ENCODE measurements at places on chromosomes 13 and 19. TPM values are rescaled to one million over a fixed set of nuclear protein-coding genes. Genes with fewer than 3 reads are reported as not detected.

- H3K27ac ChIP-seq = no peak overlapping the region
- no peak overlapping the region for H3K4me3 ChIP-seq
- no peaks in the 10 kb centered on the region for H3K36me3 ChIP-seq
- H3K27me3 ChIP-seq = no peaks in the 10 kb centered on the region
Measured at GRCh38 chr13:96992633-96993032, 1.6 kb downstream of the OXGR1 start.

GRCh38 chr13:108003626-108004025 lies 211.7 kb downstream of the LIG4 start:
- no peak overlapping the region for H3K27ac ChIP-seq
- no peaks in the 10 kb centered on the region for H3K4me1 ChIP-seq
- DNase-seq = no peak
- no peak overlapping the region for H3K4me3 ChIP-seq
- H3K27me3 ChIP-seq = no peaks in the 10 kb centered on the region

- H3K36me3 ChIP-seq = no peaks in the 10 kb centered on the region
- H3K4me3 ChIP-seq = peak overlapping the region; percentile 60
- H3K27me3 ChIP-seq = no peaks in the 10 kb centered on the region
- H3K4me1 ChIP-seq = peaks cover 8% of the 10 kb centered on the region
Measured at GRCh38 chr19:18191640-18192062, 1.4 kb upstream of the MPV17L2 start.

- no peaks in the 10 kb centered on the region for H3K4me1 ChIP-seq
- no peak overlapping the region for H3K27ac ChIP-seq
- peaks cover 10% of the 10 kb centered on the region for H3K27me3 ChIP-seq
- no peak for DNase-seq
Measured at GRCh38 chr13:53142306-53142705, 113.7 kb downstream of the OLFM4 start.

DNA sequence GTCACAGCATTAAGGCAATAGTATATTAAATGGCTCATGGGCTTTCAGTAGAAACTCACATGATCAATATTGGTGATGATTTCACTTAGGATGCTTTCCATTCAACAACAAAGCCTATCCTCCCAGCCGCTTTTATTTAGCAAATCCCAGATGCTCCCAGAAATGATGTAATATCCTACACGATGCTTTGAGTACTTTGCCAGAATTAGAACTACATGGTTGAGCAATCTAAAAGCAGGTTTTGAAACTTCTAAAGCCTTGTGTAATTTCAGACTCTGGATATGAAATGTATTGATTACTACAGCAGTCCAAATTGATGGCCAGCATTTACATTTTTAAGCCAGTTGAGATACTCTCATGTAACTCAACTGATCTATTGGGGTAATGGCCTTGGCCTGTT lies 13.6 kb downstream of the DLEU7 start:
- H3K27me3 ChIP-seq = no peaks in the 10 kb centered on the region
- no peak overlapping the region for H3K4me3 ChIP-seq
- H3K36me3 ChIP-seq = no peaks in the 10 kb centered on the region
- DNase-seq = no peak

GRCh38 chr19:52943884-52944643 lies 18.6 kb downstream of the ZNF816 start:
- DNase-seq = no peak
- H3K4me3 ChIP-seq = no peak overlapping the region
- no peak overlapping the region for H3K27ac ChIP-seq

Gene TSHZ3
- 2.1 TPM for total RNA-seq

DNA sequence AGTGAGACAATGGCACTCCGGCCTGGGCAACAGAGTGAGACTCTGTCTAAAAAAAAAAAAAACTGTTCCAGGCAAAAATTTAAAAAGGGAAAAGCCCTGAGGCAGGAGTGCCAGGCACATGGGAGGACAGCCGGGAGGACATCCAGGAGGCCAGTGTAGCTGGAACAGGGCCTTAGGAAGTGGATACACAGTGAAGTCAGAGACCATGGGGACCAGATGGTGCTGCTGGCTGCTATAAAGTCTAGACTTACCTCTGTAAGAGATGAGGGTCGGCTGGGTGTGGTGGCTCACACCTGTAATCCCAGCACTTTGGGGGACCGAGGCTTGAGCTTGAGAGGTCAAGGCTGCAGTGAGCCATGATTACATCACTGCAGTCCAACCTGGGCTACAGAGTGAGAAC lies 15.0 kb downstream of the HAS1 start:
- no peaks in the 10 kb centered on the region for H3K27me3 ChIP-seq
- no peak overlapping the region for H3K4me3 ChIP-seq
- no peaks in the 10 kb centered on the region for H3K36me3 ChIP-seq
- DNase-seq = no peak
- no peaks in the 10 kb centered on the region for H3K4me1 ChIP-seq

DNA sequence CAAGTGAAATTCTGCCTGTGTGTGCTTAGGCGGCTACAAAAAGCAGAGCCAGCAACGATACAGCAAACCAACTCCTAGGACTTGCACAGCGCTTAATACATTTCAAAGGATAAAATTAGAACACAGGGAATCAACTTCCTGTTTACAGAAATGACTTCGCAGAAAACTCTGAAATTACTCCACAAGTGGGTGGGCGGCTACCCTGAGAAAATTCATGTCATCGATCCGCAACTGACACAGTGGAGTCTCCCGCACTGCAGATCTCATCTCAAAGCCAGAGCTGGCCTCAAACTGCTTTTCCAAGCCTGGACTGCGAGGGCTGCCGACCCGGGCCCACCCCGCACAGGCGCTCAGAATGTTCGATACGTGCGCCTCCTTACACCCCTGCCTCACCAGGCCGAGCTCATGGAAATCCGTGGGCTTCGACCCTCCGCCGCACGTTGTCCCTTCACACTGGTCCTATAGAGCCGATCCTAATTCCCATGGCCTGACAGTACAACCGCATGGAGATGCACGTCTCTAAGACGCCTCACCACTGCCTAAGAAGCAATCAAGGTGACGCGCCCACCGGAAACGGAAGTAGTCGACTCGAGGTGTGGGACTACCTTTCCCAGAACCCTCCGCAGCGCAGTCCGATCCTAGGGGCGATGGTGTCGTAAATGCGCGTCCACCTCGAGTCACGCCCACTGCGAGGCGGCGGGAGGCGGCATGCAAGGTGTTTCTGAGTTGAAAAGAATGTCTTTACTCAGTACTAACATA lies at the start of gene ZNF229:
ZNF229 (minus strand) TSS at position 557 of the 759 bp plus-strand sequence. CDS start 5,625 bp downstream, outside the sequence.
- peaks cover 39% of the 10 kb centered on the region for H3K36me3 ChIP-seq
- peaks cover 17% of the 10 kb centered on the region for H3K4me1 ChIP-seq
- peak within 1 kb of the TSS; percentile 71 for H3K4me3 ChIP-seq
- H3K27ac ChIP-seq = peak within 1 kb of the TSS; percentile 35
- DNase-seq = peak; percentile 91

DNA sequence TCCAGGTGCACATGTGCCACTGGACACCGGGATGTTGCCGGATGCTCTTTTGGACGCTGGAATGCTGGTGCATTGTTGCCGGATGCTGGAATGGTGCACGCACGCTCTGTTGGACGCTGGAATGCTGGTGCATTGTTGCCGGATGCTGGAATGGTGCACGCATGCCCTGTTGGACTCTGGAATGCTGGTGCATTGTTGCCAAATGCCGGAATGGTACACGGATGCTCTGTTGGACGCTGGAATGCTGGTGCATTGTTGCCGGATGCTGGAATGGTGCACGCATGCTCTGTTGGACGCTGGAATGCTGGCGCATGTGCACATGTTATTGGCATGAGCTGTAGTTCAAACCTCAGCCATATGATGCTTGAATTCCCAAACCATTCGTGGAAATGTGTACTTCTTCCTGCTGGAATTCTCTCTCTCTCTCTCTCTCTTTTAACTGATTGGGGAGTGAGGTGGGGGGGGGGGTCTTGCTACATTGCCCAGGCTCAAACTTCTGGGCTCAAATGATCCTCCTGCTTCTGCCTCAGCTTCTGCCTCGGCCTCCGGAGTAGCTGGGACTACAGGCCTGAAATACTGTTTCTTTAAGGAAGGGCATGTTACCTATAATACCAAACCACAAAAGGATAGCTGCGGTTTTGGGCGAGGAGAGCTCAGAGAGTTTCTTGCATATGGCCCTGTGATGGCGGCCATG lies 1.2 kb upstream of the MCF2L start:
- no peaks in the 10 kb centered on the region for H3K36me3 ChIP-seq
- H3K27me3 ChIP-seq = no peaks in the 10 kb centered on the region
- DNase-seq = no peak
- H3K27ac ChIP-seq = no peak overlapping the region
- peak overlapping the region; percentile 70 for H3K4me3 ChIP-seq

Gene MEIOSIN
- total RNA-seq = not detected

GRCh38 chr19:30107251-30107650 lies 165.2 kb downstream of the URI1 start:
- H3K27me3 ChIP-seq = no peaks in the 10 kb centered on the region
- no peak overlapping the region for H3K4me3 ChIP-seq
- DNase-seq = no peak
- H3K36me3 ChIP-seq = no peaks in the 10 kb centered on the region

GRCh38 chr13:24900507-24900906 lies 136.5 kb downstream of the RNF17 start:
- H3K4me3 ChIP-seq = no peak overlapping the region
- H3K4me1 ChIP-seq = no peaks in the 10 kb centered on the region
- no peaks in the 10 kb centered on the region for H3K36me3 ChIP-seq
- DNase-seq = no peak
- no peaks in the 10 kb centered on the region for H3K27me3 ChIP-seq

GRCh38 chr13:42574435-42575311 lies 721 bp downstream of the TNFSF11 start:
- H3K4me1 ChIP-seq = peaks cover 6% of the 10 kb centered on the region
- H3K27me3 ChIP-seq = peaks cover 81% of the 10 kb centered on the region
- no peak for DNase-seq
- H3K36me3 ChIP-seq = no peaks in the 10 kb centered on the region
- peak overlapping the region; percentile 23 for H3K4me3 ChIP-seq

Gene PRODH2
- total RNA-seq = not detected

DNA sequence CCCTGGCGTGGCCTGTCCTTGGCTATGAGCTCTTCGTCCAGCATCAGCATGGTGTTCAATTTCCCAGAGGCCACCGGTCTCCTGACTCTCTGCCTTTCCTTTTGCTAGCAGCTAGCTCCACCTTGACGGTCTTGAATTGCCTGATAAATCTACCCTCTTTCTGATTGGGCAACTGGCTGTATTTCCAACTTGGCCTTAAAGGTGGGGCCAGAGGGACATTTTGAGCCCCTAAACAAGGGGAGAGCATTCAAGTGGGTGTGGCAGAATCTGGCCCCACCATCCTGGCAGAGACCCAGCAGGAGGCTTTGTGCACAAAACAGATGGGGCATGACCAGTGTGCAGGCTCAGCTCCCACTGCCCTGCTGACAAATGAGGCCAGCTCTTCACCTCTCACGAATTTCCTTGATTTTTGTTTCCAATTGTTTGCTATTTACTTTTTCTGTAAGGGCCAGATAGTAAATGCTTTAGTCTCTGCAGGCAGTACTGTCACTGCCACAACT lies 148.9 kb upstream of the VSTM2B start:
- no peak overlapping the region for H3K27ac ChIP-seq
- peaks cover 54% of the 10 kb centered on the region for H3K27me3 ChIP-seq
- no peak overlapping the region for H3K4me3 ChIP-seq

DNA sequence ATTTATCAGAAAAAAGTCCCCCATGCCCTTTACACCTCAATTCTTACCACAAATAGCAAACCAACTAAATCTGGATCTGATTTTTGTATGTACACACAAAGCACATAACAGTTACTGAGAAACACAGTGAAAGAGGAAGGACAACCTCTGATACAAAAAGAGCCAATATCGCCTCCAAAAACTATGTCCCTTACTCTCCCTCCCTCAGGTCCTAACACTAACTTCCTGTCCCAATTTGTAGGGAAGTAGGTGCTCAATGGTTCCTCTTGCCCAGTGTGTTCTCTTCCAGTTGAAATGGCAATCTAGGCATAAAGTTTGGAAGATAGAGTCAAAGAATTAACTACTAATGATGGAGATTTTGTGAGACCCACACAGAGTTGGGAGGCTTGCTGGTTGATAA lies 15.8 kb upstream of the FPR3 start:
- peaks cover 10% of the 10 kb centered on the region for H3K4me1 ChIP-seq
- no peaks in the 10 kb centered on the region for H3K27me3 ChIP-seq
- no peak overlapping the region for H3K4me3 ChIP-seq
- H3K36me3 ChIP-seq = no peaks in the 10 kb centered on the region

Gene SPRY2
- 35.5 TPM for total RNA-seq

Gene HSH2D
- total RNA-seq = 0.32 TPM

DNA sequence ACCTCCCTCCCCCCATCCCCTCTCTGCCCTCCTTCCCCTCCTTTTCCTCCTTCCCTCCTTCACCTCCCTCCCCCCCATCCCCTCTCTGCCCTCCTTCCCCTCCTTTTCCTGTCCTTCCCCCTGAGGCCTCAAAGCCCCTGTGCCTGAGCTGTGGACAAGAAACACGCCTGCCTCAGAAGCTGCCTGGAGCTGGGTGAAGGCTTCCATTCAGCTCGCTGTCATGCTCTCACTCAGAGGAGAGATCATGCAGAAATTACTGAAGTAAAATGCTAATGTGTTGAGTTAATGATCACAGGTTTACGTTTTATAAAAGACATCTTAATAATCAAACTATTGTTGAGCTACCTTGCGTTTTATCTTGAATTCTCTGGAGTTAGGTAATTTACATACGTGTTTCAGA lies 114.5 kb downstream of the ATP11A start:
- H3K4me1 ChIP-seq = peaks cover 10% of the 10 kb centered on the region
- no peak for DNase-seq
- no peaks in the 10 kb centered on the region for H3K27me3 ChIP-seq

- H3K4me1 ChIP-seq = peaks cover 11% of the 10 kb centered on the region
- H3K36me3 ChIP-seq = no peaks in the 10 kb centered on the region
- H3K4me3 ChIP-seq = no peak overlapping the region
- H3K27me3 ChIP-seq = peaks cover 35% of the 10 kb centered on the region
- no peak overlapping the region for H3K27ac ChIP-seq
Measured at GRCh38 chr19:43782311-43782660, 1.5 kb upstream of the KCNN4 start.

- DNase-seq = no peak
- H3K4me1 ChIP-seq = peaks cover under 1% of the 10 kb centered on the region
- no peak overlapping the region for H3K4me3 ChIP-seq
- no peak overlapping the region for H3K27ac ChIP-seq
Measured at GRCh38 chr19:4449639-4450028, 8.0 kb downstream of the UBXN6 start.
